ENCODE measurements at places on chromosomes 12 and 14. TPM values are rescaled to one million over a fixed set of nuclear protein-coding genes. Genes with fewer than 3 reads are reported as not detected.

GPR132 gene
- total RNA-seq = 1.5 TPM

TBX3 gene
- 251 TPM for total RNA-seq

DNA sequence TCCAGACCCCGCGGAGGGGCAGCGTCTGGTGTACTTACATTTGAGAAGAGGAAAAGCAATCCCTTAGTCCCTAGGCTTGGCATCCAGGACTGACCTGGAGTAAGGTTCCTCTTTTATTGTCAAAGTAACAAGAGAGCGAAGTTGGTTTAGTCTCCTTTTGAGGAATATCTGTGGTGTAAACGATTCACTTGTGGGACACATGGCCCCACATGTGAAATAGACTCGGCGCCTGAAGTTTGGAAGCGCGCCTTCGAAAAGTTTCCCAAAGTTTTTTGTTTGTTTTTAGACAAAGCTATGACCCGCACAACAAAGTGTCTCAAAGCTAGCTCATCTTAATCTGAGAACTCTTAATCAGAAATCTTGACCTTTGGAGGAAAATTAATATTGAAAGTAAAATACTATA lies 744 bp downstream of the STYX start:
- no peak for DNase-seq

DNA sequence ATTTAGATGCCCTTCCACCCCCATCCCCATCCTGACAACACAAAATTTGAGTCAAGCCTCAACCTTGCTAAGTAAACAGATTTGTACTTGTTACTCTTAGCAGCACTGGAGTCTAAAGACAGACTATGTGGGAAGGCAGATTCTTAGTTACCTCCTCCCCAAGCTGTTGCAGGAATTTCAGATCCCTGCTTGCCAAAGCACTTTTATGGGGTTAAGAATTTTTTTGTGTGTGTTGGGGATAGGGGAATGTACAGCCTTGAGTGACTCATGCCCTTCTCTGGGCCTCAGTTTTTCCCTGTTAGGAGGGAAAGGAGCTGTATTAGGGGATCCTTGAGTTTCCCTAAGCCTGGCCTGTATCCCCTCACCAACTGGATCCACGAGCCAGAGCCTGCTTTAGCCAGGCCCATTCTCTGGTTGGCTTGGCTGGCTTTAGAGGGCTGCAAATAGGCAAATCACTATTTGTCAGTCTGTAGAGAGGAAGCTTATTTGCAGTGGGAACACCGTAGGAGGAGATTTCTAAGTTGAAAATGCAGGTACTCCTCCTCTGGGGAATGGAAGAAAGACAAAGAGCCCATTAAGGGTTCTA lies 27.7 kb upstream of the RNU6-8 start:
- DNase-seq = no peak

HELB gene
- total RNA-seq = 7.0 TPM

SERPINA9 gene
- total RNA-seq = not detected
